Fibroblast of gingiva (primary cell): ENCODE measurements at places on chromosomes 5 and 9.

DNA sequence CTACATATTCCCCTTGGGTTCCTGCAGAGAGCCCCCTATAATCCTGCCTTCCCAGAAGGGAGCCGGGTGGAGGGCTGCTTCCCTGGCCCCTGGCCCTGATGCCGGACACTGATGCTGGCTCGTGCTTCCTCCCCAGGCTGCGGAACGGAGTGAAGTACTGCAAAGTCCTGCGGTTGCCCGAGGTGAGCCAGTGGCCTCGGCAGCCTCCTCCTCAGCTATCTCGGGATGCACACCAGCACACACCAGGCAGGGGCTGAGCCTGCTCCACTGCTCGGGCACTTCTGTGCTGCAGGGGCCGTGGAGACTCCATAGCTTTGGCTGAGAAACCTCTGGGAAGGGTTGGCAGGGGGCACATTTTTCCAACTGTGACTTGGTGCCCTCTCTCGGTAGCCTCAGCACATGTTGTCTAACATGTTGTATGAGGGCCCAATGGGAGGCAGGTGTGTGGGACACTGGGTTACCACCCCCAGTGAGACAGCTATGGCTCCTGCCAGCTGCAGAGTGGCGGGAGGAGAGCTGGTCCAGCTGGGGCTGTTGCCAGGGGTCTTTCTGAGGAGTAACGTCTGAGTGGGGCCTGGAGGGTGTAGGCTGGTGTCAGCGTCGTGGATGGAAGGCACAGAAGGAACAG lies 38.4 kb downstream of the USP20 start:
- no peak for DNase-seq

GRCh38 chr5:149028984-149029383 lies 33.9 kb downstream of the SH3TC2 start:
- no peak for DNase-seq

DNA sequence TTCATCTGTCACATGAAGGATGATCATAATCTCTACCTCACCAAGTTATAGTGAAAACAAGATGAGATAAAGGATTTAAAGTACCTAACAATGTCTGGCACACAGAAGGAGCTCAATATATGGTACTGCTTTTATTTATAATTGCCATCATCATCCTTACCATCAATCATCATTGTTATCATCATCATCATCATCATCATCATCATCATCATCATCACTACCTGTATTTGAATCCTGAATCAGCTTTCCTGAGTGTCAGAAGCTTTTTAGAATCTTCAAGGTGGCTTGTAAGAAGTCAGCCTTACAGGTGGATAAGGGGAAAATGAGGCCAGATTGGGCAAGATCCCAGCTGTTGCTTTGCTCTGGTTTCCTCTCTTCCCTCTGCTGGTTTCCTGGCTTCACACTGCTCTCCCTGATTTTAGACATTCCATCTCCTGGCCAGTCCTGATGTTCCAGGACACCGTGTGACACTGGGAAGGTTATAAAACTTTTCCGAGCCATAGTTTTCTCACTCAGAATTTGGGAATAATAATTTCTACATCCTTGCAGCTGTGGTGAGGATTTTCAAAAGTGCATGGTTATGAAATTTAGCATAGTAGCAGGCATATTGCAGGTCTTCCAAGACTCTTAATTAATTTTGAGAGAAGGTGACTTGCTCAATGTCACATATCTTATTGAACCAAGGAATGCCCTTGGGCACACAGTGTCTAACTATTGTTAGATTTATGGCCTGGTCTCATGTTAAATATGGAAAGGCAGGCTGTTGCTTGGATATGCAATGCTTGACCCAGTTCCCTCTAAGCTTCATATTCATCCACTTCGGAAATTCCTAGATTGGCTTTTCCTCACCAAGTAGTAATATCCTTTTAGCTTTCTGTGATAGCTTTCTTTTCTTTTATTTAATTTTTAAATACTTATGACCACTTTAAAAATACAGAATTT lies 160.7 kb downstream of the TMEM38B start:
- DNase-seq: no peak

GRCh38 chr5:55868846-55869245 lies 17.7 kb downstream of the IL31RA start:
- DNase-seq: peak; percentile 86

- DNase-seq: peak; percentile 24
Observed at GRCh38 chr5:124871303-124871702, 124.9 kb upstream of the ZNF608 start.

GRCh38 chr9:74366111-74366510 lies 131.0 kb upstream of the RORB start:
- no peak for DNase-seq

DNA sequence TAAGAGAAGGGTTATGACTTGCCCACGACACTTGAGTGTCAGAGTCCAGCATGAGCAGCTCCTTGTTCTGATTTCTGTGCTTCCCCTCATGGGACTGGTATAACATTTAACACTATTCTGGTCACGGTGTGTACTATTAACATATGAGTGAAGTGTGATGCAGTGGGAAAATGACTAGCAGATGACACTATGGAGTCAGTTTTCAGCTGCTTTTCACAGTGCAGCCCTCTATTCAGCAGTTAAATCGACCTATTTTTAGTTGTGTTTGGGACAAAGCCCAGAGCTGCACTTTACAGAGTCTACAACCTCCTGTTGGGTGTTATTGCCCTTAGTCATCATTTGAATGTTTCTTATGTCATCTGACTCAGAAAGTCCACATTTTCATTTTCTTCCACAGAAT lies 59.1 kb downstream of the CHSY3 start:
- peak; percentile 92 for DNase-seq

DNA sequence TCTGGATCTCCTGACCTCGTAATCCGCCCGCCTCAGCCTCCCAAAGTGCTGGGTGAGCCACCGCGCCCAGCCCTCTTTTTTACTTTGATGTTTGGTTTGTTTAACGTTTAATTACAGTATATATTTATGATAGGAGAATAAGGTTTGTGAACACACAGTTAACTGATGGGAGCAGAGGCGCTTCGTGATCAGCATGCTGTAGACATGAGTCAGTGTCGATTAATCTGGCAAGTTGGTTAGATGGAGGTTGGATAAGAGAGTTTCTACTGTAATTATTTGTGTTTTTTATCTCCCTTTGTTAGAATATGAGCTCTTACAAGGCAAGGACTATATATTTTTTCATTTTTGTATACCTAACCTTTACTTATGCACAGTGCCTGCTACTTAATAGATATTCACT lies 14.3 kb downstream of the ATG10 start:
- no peak for DNase-seq

GRCh38 chr9:28166179-28166578 lies 592.9 kb upstream of the C9orf72 start:
- DNase-seq: no peak

DNA sequence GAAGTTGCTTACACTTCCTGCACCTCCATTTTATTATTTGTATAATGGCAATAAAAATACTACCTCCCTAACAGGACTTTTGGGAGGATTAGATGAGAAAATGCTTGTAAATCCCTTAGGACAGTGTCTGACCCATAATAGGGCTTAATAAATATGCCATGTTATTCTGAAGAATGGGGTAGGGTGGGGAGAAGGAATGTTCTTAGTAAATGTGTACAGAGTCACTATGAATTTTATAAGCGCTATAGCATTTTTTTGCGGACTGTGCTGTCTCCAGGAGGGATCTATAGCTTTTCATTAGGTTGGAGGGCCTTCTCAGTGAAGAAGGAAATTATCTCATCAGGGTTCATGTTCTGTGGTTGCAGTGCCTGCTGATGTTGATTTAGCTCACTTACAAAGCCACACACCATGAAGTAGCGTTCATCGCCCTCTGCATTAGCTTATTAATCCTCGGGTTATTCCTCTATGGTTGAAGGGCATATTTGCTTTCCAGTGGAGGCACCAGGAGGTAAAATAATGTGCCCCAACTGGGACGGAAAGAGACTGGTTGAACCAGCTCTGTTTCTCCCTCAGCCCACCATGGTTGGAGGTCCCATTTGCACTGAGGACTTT lies 497.1 kb downstream of the ARHGEF28 start:
- DNase-seq: no peak

DNA sequence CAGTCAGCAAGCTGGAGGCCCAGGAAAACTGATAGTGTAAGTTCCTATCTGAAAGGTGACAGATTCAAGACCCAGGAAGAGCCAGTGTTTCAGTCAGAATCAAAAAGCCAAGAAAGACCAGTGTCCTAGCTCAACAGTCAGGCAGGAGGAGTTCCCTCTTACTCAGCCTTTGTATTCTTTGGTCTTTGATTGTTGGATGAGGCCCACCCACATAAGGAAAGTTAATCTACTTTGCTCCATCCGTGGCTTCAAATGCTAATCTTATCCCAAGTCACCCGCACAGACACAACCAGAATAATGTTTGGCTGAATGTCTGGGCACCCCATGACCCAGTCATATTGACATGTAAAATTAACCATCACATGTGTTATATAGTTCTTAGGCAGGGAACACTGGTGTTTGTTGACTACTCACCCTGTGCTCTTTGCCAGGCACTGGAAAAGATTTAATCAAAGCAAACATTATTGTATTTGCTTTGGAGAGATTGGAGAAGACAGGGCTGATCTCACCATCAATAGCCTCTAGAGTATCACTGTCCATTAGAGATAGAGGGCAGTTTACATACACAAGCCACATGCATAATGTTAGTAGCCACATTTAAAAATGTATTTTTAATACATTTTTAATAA lies 96.3 kb upstream of the KCNN2 start:
- DNase-seq: no peak

GRCh38 chr5:152514827-152515397 lies 109.8 kb upstream of the NMUR2 start:
- no peak for DNase-seq

DNA sequence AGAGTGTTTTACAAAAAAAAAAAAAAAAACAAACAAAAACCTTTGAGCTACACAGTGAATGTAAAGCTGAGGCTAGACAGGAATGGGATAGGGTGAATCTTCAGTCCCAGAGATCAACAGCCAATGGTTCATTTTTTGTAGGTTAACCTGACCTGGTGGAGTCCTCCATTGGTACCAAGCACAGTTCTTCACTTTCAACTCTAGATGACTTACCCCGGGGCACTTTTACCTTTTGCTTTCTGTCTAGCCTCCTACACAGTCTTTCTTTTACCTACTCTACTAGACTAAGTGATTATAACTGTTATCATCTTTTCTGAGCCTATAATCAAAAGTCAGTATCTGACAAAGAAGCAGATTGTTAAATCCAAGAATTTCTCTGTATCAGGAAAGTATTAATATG lies 50.9 kb downstream of the ANXA2R start:
- no peak for DNase-seq

DNA sequence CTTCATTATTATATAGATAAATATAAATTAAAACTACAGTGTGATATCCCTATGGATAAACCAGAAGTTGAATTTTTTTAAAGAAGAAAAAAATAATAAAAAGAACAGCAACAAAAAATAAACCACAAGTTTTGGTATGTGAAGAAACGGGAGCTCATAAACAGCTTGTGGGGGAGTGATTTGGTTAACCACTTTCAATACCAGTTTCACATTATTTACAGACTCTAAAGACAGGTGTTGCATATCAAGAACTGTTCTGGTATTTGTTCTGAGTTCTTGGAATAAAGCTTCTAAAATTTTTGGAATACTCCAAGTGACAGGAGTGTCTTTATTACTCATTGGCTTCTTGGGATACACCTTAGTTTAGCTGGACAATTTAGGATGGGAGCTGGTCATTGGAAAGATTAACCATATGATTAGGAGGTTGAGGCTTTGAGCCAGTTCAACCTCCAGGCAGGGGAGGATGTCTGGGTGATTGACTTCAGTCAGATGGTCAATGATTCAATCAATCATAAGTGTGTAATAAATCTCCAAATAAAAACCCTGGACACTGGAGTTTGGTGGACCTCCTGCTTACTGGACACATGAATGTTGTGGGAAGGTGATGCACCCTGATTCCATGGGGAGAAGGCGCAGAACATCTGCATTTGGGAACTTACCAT lies 2223.1 kb upstream of the C9orf72 start:
- no peak for DNase-seq

DNA sequence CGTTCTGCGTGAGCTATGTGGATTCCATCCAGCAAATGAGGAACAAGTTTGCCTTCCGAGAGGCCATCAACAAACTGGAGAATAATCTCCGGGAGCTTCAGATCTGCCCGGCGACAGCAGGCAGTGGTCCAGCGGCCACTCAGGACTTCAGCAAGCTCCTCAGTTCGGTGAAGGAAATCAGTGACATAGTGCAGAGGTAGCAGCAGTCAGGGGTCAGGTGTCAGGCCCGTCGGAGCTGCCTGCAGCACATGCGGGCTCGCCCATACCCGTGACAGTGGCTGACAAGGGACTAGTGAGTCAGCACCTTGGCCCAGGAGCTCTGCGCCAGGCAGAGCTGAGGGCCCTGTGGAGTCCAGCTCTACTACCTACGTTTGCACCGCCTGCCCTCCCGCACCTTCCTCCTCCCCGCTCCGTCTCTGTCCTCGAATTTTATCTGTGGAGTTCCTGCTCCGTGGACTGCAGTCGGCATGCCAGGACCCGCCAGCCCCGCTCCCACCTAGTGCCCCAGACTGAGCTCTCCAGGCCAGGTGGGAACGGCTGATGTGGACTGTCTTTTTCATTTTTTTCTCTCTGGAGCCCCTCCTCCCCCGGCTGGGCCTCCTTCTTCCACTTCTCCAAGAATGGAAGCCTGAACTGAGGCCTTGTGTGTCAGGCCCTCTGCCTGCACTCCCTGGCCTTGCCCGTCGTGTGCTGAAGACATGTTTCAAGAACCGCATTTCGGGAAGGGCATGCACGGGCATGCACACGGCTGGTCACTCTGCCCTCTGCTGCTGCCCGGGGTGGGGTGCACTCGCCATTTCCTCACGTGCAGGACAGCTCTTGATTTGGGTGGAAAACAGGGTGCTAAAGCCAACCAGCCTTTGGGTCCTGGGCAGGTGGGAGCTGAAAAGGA lies 10.9 kb downstream of the QRFP start:
- no peak for DNase-seq

GRCh38 chr5:155711882-155712281 lies 615.1 kb upstream of the SGCD start:
- DNase-seq: no peak

- DNase-seq: no peak
Observed at GRCh38 chr5:15692706-15693381, 192.9 kb downstream of the FBXL7 start.

DNA sequence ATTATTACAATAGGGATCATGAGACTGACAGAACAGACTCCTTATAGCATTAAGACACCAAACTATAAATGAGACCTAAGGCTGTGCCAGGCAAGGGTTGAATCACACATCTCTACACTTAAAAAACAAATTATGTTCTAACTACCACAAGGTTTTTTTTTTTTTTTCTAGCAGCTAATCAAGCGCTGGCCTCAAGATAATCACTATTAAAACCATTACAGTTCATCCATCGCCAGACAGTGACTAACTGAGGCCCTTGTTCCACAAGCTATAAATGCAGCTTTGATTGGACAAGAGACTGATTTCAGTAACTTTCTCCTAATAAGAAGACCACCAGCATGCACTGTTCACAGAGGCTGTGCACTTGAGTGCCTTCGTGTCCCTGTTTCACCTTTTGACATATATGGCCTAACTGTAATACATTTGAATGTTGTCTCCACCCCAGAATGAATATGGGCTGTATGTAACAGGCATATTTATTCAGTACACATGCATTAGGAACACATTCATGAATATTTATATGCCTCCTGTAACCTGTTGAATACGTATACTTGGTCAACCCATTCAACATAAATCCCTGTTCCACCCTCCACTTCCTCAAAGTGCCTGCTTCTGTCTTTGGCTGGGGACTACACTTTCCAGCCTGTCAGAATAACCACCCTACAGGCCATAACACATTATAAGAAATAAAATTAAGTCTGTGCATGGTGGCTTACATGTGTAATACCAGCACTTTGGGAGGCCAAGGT lies 22.8 kb upstream of the ZNF131 start:
- DNase-seq: no peak
